Adipocyte (in vitro differentiated cells): ENCODE measurements at places on chromosomes 16 and 17.
A peak's percentile ranks its signal among the peaks of the same experiment; 100 is the strongest.

DNA sequence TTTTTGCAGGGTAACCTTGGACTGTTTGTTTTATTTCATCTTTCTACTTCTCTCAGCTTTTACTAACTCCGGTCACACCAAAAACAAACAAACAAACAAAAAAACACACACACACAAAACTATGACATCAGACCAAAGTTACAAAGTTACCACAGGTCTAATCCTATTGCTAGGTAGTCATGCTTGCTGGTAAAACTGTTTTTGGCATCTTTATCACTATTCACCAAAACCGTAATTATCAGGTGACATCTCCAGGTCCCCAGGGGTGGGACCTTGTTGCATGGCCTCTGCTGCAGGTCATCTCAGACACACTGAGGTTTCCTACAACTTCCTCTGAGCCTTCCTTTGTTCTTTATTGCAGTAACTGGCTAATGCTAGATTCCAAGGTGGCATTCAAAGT is 162.3 kb downstream of the ABCA8 start:
- no peak for DNase-seq

DNA sequence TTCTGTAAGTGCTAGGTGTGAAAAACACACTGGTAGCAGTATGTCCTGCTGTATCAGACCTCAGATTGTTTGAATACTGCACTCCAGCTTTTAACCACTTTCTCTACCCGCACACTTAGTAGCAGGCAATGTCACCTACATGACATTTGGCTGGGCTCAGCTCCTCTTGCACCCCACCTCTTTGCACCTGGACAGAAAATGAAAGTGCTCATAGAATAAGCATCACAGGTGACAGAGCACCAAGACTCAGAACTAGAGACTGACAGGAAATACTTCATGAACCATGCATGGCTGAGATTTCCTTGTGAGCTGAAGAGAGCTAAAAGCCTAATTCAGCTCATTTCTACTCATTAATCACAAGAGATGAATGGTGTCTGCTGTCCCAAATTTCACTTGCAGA is 1014.2 kb upstream of the CDH8 start:
- DNase-seq = no peak

GRCh38 chr17:62941358-62941991 is 24.6 kb upstream of the TANC2 start:
- no peak for DNase-seq

DNA sequence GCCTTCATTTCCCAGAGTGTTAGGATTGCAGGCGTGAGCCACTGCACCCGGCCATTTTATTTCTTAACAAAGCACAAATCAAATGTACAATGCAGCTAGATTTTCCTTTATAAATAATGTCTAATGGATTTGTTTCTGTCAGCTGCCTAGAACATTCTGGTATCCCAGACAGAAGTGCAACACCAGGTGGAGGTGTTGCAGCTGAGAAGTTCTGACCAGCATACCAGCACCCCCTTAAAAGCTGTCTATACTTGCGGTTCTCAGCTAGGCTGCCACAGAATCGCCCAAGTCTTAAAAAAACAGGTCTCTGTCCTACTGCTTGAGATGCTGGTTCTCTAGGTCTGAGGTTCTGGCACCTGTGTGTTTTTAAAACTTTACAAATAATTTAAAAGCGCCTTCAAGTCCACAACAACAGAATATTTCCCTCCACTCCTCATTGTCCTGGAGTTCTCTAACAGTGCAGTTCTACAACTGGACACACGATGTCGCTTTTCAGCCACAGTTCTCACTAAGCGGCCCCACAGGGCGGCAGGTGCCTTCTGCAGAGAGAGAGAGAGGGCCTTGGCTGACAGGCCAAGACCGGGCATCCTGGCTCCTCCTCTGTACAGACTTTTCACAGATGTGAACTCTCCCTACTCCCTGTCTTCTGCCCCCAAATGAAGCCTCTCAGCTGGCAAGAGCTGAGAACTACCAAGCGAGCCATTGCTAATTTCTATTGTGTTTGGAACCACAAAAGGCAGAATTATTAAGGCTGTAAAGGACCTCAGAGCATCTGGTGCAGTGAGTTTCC is 32.6 kb upstream of the MEOX1 start:
- peak; percentile 89 for DNase-seq

GRCh38 chr17:16211590-16211989 is 3.7 kb downstream of the NCOR1 start:
- peak; percentile 51 for DNase-seq

- DNase-seq = peak; percentile 43
Measured at GRCh38 chr16:30740364-30741251, 7.6 kb upstream of the PHKG2 start.

DNA sequence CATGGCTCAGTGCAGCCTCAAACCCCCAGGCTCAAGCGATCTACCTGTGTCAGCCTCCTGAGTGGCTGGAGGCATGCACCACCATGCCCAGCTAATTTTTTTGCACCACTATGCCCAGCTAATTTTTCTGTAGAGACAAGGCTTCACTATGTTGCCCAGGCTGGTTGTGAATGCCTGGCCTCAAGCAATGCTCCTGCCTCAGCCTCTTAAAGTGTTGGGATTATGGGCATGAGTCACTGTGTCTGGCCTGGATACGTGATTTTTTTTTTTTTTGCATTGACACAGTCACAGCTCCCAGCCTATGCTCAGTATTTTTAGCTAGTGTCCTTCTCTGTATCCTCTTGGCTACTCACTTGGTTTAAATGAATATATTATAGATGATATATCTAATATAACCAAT is 377.0 kb upstream of the TNRC6C start:
- DNase-seq = peak; percentile 47

GRCh38 chr16:56614549-56614991 is 6.2 kb downstream of the MT2A start:
- DNase-seq = peak; percentile 25

- peak; percentile 81 for DNase-seq
Measured at GRCh38 chr16:48353565-48354163, 31.5 kb downstream of the SIAH1 start.

DNA sequence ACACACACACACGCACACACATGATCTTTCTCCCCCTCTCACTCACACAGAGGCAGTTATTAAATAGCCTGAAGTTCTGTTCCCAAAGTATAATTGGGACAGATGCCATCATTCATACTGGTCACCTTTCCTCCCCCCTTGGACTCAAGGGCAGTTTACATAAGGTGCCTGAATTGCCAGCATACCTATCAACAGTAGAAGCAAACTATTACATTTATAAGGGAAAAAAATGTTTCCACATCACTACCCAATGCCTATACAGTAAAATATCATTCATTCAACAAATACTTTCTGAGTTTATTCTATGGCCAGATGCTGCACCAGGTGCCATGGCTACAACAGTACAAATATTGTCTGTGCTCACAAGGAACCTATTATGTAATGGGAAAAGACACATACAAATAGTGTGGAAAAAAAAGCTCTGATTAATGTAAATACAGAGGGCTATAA is 6.3 kb downstream of the CNTD1 start:
- no peak for DNase-seq

DNA sequence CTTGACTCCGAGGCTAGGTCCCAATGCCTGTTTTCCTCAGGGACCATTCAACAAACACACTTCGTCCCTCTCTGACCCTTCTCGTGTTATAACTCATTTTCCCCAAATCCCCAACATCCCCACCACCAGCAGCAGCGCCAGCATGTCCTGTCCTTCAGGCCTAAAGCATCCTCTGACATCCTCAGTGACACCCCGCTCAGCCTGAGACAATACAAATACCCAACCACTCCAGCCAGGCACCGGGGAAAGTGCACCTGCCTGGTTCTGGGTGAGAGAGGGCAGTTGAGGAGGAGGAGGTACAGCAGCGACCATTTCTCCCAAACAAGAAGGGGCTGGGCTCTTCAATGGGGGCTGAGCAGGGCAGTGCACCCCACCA is 4.7 kb downstream of the MNT start:
- no peak for DNase-seq

DNA sequence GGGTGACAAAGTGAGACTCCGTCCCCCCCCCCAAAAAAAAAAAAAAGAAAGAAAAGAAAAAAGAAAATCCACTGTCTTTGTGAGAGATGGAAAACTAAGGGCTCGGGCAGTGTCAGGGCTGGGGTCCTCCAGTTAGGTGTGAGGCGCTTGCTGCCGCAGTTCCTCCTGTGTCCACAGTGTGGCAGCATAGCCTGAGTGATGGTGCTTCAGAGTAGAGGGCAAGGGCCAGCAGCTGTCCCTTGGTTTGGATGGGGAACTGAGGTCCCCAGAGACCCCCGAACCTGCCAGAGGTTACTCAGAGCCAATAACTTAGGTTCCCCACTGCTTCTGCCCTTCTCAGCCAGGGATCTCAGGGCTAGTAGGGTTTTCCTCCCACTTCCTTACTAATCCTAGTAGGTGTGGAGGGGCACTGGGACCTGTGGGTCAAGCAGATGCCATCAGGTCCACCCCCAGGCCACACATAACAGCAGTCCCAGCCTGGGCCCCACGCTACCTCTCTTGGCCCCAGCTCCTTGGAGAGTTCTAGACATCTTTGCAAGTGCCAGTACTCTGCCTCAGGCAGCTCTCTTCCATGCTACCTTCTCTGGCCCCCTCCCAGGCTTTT is 7.9 kb upstream of the LLGL1 start:
- peak; percentile 83 for DNase-seq

DNA sequence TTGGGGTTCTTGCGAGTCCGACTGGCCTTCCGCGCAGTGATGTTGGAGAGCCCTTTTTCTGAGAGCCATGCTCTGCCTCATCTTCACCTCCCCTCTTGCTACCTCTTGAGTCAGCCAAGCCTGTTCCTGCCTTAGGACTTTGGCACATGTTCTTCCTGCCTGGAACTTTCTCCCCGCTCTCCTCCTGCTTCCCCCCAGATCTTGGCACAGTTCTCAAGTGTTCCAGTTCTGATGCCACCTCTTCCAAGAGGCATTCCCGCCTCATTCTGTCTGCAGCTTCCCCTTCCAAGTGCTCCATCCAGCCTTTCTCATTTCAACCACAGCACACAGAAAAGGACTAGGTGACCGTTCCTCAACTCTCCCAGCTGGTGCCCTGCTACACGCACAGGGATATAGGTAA is 7.7 kb downstream of the AKAP1 start:
- no peak for DNase-seq

DNA sequence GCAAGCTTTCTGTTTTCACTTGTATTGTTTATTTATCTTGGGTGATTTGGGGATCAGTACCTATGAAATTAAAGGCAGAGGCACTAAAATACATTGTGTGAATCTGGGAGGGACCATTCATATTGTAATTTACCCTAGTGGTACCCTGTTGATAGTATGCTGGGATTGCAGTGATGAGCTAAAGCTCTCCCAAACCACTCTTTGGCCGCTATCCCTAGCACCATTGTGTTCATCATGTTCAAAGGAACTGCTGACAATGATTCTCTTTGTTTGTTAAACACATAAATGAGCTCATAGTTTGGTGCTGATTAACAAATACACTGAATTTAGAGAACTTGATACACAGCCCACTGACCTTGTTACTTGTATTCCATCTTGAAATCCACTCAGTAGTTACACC is 1469.8 kb downstream of the CDH11 start:
- no peak for DNase-seq

DNA sequence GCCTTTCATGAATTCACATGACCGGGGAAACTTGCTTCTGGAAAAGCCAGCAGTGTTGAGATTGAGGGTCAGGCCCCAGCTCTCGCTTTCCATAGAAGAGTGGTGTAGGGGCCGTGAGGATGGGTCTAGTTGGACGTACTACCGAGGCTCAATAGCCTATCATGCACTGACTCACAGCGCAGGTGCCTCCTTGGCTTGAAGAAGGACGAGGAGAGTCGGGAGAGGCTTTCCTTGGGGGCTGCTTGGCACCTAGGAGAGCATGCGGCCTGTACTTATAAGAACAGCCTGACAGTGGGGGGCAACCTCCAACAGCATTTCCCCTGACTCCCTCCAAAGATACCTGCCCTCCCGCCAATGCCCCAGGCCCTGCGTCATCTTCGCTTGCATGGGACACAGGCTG is 37.6 kb downstream of the WSCD1 start:
- DNase-seq = no peak

DNA sequence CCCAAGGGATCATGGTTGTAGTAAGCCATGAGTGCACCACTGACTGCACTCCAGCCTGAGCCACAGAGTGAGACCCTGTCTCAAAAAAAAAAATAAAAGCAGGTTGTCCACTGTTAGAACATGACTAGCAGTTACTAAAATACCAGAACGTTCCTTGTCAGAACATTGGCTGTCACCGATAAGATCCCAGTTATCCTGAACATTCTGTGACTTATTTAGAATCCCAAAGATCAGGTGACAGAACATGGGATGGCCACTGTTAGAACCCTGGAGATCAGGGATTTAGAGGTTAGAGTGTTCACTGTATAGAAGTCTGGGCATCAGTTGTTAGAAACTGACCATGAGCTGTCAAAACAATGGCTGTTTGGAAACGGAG is 8.6 kb downstream of the CES4A start:
- DNase-seq = no peak

- no peak for DNase-seq
Measured at GRCh38 chr16:24149102-24149501, 107.0 kb upstream of the CACNG3 start.

DNA sequence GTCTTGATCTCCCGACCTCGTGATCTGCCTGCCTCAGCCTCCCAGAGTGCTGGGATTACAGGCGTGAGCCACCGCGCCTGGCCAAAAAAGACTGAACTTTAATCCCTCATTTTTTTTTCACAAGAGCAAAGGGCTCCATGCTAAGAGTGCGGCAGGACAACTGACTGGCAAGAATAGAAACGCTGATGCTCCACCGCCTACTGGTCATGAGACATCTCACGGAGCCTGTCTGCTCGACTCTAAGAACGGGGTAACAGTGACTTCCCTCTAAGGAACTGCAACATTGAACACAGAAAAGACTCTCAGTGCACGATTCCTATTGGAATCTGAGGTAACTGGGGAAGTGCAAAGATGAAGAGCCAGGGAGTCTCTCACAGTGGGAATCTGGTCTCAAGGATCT is 23.9 kb downstream of the HIGD1B start:
- no peak for DNase-seq

DNA sequence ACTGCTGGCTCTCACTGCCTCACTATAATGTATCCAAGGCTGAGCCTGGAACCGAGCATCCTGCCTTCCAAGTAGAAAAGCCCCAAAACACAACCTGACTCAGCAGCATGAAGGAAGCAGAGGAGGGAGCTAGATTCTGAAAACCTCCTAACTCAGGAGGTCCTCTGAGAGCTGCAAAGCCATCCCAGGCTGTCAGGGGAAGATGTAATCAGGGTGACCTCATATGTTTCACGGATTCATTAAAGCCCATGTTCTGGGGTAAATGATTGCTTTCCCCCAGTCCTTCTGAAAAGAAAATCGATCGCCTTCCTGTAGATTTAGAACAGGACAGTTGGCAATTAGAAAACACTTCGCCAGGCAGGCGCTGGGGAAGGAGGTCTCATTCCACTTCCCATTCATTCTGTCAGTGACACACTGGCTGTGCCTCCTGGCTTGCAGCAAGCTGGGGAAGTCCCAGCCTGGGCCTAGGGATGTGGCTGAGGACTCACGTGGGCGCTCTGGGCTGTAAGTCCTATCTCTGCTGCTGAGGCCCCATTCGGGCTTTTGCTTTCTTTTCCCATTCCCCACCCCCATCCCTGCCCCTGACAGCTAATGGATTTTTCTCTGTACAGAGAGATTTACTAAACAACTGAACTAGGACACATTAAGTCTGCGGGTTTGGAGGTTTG is 75.7 kb upstream of the TMEM132E start:
- DNase-seq = no peak
